ENCODE measurements at places on chromosomes 4 and X.

GRCh38 chr4:181470306-181470705, 772.9 kb upstream of the TENM3 start:
- H3K4me1 ChIP-seq = peaks cover 6% of the 10 kb centered on the region
- H3K27me3 ChIP-seq = no peaks in the 10 kb centered on the region
- H3K4me3 ChIP-seq = no peak overlapping the region
- H3K36me3 ChIP-seq = no peaks in the 10 kb centered on the region

GRCh38 chrX:154987940-154988339, 34.6 kb downstream of the F8 start:
- H3K36me3 ChIP-seq = no peaks in the 10 kb centered on the region
- no peaks in the 10 kb centered on the region for H3K27me3 ChIP-seq
- no peak overlapping the region for H3K4me3 ChIP-seq

DNA sequence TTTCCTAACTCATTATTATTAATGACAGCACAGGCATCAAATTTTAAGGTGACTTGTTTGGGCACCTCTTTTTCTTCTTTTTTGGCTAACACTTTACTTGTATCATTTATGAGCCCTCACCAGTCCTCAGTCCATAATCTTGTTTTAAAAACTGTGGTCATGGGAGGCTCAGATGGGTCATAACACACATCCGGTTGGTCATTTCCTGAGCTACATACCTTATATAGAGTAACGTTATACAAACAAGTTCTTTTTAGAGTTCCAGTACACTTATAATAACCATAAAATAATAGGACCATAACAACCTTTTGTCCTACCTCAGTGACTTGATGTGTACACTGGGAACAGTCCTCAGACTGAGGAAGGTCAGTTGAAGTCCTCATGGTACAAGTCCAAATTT, 21.1 kb upstream of the PLS3 start:
- no peaks in the 10 kb centered on the region for H3K36me3 ChIP-seq
- H3K4me1 ChIP-seq = no peaks in the 10 kb centered on the region
- no peak overlapping the region for H3K4me3 ChIP-seq
- no peak overlapping the region for H3K27ac ChIP-seq

DNA sequence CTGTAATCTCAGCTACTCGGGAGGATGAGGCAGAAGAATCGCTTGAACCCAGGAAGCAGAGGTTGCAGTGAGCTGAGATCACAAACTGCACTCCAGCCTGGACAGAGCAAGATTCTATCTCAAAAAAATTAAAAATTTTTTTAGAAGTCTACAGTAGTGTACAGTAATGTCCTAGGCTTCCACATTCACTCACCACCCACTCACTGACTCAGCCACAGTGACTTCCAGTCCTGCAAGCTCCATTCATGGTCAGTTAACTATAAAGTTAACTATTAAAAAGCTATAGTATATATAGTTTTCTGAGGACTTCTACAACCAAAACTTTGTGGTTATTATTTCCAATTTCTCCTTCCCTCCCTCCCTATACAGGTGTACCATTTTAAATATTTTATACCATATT, 34.7 kb upstream of the NEUROG2 start:
- H3K36me3 ChIP-seq = peaks cover 4% of the 10 kb centered on the region
- no peaks in the 10 kb centered on the region for H3K4me1 ChIP-seq
- H3K27me3 ChIP-seq = no peaks in the 10 kb centered on the region
- H3K4me3 ChIP-seq = no peak overlapping the region

DNA sequence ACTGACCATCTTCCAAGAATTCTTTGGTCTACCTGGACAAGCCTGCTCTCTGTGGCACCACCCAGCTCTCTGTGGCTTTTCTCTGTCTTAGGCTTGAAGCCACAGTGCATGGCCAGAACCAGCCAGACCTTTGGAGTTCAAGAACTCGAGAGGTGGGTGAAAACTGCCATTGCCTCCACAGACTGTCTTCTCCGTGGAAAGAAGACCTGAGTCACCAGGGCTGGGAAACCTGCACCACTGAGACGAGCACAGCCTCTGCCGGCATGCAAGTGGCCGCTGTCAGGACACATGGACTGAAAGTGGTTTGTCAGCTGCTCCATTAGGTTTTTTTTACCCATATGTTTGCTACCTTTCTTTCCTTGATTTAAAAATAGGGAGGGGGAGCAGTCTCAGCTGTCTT, 74.5 kb downstream of the MGST2 start:
- peaks cover 24% of the 10 kb centered on the region for H3K4me1 ChIP-seq
- no peak for DNase-seq
- peaks cover 17% of the 10 kb centered on the region for H3K27me3 ChIP-seq

DNA sequence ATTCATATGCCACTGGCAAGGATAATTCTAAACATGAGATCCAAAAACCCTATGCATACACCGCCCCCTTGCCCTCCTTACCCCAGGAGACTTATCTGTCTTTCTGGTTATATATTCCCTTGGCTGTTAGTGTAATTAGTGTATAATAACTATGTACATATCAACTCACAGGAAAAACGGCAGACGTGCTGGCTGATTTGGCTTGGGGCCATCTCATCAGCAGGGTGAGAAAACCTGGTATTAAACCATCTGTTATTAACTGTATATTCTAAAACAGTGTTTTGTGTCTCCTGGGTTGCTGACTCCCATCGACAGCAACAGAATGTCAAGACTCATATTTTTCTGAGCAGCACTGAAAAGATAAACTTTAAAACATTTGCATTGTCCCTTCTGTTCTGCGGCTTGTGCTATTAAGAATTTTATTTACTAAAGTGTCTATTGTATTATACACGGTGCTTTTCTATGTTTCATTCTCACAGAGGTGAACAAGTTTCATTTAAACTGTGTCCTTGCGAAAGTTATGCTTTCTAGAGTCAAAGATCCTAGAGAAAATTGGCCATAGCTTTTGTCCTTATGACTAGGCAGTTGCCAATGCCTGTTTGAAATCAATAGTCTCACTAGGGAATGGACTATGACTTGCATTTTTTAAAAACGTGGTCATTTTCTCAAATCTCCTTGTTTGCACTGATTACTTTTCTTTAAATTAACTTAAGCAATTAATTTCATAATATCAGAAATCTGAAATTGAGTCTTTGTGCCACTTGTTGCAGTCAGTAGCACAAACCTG, 211.5 kb upstream of the MID1 start:
- no peak overlapping the region for H3K4me3 ChIP-seq
- no peaks in the 10 kb centered on the region for H3K36me3 ChIP-seq
- H3K27ac ChIP-seq = no peak overlapping the region
- no peaks in the 10 kb centered on the region for H3K27me3 ChIP-seq

DNA sequence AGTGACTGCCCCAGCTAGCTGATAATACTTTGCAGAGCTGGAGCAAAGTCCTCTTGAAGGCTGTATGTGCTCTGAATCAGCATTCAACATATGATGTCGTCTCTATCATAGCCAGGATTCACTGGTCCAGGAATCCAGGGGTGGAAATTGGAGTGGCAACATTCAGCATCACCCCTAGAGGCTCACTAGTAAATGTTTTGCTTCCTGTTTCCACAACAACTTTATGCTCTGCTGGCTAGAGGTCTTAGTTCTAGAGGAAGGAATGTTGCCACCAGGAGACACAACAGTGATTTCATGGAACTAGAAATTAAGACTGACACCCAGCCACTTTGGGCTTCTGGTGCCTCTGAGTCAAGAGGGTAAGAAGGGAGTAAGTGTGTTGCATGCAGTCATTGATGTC, 11.3 kb downstream of the MAGEA1 start:
- no peaks in the 10 kb centered on the region for H3K27me3 ChIP-seq
- H3K36me3 ChIP-seq = no peaks in the 10 kb centered on the region
- H3K27ac ChIP-seq = no peak overlapping the region
- peak; percentile 11 for DNase-seq
- H3K4me3 ChIP-seq = no peak overlapping the region

GRCh38 chrX:42772874-42773273, 5.1 kb downstream of the PPP1R2C start:
- no peaks in the 10 kb centered on the region for H3K36me3 ChIP-seq
- no peak overlapping the region for H3K27ac ChIP-seq
- no peaks in the 10 kb centered on the region for H3K27me3 ChIP-seq
